NCI-H1694 treated with DMSO at 0.1 percent for 48 hours (cell line): ENCODE measurements at places on chromosomes 16 and 17.

DNA sequence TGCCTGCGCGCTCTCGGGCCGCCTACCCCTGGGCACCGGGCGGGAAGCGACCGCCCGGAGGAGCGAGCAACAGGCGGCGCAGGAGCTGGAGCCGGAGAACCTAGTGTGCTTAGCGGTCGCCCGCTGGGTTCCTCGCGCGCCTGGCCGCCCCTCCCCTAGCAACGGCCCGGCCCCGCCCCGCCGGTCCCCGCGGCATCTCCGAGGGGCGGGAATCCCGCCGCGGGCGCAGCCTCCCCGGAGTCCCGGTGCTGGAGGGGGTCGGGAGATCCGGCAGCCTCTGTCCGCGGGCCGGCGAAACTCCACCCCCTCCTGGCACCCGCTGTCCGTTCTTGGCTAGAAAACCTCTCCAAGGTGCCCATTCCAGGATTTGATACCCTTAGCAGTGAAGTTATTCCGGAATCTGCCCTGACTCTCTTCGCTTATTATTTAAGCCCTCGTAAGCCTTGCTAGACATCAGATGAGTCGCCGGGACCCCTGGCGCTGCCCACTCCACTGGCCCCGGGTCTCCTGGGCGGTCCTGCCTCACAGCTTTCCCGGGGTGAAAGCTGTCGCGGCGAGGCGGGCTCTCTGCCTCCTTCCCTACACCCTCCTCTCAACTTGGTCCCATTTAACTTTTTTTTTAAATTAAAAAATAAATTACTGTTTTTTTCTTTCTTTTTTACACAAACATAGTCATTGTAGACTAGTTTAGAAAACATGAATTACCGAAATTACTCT lies at the start of gene RPRML:
RPRML (minus strand) TSS at position 107 of the 717 bp plus-strand sequence. CDS start 246 bp downstream, outside the sequence.
- peak; percentile 75 for DNase-seq

DNA sequence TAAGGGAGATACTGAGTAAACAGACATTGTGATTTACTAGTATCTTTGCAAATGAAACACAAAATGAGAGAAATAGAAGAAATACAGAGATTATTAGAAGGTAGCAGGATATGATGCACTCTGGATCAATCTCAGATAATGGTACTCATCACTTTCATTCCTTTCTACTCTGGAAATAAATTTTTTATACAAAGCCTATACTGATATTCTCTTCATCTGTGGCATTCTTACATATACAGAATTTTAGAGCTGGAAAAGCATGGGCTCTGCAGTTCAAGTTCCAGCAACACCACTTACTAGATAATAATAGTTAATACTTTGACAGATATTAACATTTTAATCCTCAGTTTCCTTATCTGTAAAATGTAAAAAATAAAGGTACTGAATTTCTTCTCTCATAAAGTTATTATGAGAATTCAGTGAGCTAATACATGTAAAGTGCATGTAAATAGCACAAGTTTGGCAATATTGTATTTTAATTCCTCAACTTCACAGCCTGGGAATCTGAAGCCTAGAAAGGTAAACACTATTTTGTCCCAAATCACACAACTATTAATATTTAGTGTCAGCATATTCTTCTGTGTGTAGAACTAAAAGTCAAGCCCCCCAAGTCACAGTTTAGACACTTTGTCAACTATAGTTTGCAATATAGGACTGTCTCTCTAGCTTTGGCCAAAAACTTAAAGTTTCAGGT lies 6.5 kb downstream of the RNF43 start:
- DNase-seq, result no peak

DNA sequence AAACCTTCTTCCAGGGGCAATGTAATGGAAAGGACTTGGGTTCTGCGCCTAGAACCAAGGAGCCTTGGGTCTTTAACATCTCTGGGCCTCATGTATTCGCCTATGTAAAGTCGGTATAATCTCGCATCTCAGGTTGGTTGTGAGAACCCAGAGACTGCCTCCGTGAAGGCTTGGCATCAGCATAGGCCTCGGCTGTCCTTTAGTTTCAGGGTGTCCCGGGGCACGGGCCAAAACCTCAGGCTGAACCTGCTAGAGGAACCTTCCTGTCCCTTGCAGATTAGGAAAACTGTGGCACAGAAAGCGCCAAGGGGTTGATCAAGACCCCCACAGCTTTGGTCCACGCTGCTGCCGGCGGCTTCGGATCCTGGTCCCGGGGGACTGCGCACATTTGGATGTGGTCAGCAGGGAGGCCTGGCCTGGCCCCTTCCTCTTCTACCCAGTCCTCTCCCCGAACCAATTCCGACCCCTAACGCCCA lies 772 bp upstream of the PHAF1 start:
- DNase-seq, result no peak

DNA sequence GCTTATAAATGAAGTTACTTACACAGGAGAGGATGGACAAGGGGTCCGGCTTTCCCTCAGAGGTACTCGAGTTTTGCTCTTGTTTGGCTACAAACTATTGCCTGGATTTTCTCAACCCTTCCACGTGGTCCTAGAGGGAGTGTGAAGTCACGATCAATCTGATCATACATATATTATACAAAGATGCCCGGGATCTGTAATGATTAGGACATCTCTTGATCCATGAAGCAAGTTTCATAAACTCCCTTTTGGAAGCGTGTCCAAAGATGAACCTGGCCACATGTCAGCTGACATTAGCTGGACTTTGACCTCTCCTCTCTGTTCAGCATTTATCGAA lies 2.3 kb upstream of the CDH11 start:
- no peak for DNase-seq

- no peak for DNase-seq
Observed at GRCh38 chr17:45648642-45649041, 135.5 kb upstream of the CRHR1 start.

DNA sequence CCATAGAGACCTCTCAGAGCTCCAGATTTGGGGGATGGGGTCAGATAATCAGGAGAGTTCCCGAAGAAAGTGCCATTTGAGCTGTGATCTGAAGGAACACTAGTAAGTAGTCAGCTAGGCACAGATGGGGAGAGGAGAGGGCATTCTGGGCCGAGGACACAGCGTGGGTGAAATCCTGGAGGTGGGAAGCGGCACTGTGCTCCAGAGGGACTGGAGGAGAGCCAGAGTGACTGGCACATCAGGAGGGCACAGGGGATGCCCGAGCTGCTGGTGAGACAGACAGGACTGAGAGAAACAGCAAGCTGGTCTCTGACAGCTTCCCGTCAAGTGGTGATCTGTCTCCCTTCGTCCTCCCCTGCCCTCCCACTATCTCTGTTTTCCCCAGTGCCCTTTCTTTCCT lies 40.6 kb downstream of the KNOP1 start:
- DNase-seq, result no peak

DNA sequence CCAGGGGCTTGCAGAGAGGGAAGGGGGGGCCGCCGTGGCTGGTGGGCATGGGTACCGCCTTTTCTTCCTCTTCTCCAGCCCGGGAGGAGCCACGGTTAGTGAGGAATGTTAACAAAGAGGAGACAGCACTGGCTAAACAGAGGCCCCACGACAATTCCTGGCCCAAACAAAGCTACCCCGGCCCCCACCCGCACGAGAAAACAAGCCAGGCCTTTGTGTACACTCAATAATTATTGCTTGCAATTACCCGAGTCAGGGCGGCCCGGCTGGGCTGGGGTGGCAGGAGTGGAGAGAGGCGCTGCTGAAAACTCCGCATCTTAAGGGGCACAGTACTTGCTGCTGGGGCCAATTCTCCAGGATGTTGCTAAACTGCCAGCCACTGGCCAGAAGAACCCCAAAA lies 56.4 kb downstream of the IRX5 start:
- DNase-seq, result no peak

DNA sequence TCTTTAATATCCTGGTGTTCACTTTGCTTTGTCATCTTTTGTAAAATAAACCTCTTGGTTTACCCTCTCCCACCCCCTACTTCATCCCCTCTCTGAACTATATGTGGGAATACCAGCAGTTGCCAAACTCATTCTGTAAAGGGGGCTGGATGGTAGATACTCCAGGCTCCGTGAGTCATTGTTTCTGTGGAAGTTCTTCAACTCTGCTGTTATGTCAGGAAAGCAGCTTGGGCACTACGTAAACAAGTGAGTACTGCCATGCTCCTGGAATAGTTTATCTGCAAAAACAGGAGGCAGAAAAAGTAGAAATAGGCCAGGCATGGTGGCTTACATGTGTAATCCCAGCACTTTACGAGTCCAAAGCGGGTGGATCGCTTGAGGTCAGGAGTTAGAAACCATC lies 17.6 kb downstream of the MVP start:
- DNase-seq, result no peak

DNA sequence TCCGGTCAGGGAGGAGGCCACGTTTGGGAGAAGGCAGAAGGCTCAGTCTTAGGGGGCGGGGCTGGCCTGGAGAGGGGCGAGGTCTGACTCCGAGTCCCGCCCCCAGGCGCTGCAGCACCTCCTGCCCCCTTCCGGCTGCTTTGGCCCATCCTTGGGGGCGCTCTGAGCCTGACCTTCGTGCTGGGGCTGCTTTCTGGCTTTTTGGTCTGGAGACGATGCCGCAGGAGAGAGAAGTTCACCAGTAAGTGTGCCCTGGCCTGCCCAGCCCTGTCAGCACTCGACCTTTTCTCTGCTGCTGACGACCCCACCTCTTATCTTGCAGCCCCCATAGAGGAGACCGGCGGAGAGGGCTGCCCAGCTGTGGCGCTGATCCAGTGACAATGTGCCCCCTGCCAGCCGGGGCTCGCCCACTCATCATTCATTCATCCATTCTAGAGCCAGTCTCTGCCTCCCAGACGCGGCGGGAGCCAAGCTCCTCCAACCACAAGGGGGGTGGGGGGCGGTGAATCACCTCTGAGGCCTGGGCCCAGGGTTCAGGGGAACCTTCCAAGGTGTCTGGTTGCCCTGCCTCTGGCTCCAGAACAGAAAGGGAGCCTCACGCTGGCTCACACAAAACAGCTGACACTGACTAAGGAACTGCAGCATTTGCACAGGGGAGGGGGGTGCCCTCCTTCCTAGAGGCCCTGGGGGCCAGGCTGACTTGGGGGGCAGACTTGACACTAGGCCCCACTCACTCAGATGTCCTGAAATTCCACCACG lies 1.5 kb downstream of the TNFRSF12A start:
- DNase-seq, result no peak

DNA sequence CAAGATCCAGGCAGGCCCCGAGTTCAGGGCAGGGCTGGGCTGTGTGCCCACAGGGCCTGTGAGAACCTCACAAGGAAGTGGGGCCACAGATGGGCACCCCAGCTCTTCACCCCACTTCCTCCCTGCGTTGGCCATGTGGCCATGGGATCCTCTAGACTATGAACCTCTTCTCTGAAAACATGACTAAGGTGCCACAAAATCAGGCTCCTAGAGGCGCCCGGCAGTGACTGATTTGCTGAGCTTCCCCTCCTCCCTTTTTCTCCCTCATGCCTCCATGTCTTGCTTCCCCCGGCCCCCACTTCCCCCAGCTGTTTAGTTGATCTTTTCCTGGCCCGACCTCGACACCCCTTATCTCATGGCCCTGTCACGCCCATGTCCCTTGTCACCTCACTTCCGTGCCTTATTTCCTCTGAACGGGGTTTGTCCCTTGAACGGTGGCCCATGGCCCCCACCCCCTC lies 87.1 kb downstream of the KCNJ12 start:
- no peak for DNase-seq
